Left renal pelvis (tissue), 4 donors: ENCODE measurements at places on chromosomes 6 and 20.
A peak's percentile ranks its signal among the peaks of the same experiment; 100 is the strongest.

DNA sequence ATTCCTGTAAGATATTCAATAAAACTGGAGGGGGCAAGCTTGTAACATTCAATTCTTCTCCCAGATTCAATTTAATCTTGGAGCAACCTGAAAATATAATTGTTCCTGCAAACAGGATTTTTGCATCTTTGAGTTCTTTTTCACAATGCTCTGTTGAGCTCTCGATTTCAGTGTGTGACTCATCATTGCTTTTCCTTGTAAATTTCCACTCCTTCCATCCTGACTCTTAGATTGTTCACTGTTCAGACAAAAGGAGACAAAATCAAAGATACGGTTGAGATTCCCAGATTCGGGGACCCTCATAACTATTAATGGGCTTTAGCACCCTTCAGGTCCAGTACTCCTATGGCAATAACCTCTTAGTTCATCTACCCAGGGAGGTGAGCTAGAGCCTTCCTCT lies 571.9 kb upstream of the CHD6 start:
- no peak for DNase-seq

- DNase-seq, result peak; percentile 82
Observed at GRCh38 chr6:131950767-131951575, at the start of gene CCN2. Gene CCN2 (minus strand): TSS chr6:131951372. CDS start chr6:131951172, 200 bp downstream.

- no peak for DNase-seq
Observed at GRCh38 chr20:23574977-23575376, 6.7 kb upstream of the CST9L start.

DNA sequence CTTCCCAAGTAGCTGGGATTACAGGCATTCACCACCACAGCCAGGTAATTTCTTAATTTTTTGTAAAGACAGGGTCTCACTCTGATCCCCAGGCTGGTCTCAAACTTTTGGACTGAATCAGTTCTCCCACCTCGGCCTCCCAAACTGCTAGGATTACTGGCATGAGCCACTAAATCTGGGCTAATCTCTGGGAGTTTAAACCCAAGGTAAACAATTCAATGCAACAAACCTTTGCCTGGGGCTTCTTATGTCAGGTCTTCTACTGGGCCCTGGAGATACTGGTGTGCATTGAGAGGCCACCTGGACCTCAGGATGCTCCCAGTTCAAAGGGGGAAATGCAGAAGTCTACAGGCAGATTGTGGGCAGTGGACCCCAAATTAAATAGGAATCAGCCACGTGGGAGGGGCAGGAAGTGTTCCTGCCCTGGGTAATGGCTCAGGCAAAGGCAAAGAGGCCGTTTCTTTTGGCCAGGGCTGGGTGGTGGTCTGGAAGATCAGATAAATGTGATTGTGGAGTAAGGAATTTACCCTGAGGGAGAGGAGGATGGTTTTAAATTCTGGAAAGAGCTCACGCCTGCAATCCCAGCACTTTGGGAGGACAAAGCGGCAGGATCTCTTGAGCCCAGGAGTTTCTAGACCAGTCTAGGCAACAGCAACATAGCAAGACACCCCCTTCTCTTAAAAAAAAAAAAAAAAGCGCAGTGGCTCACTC lies 1.3 kb upstream of the MYBL2 start:
- DNase-seq, result no peak

DNA sequence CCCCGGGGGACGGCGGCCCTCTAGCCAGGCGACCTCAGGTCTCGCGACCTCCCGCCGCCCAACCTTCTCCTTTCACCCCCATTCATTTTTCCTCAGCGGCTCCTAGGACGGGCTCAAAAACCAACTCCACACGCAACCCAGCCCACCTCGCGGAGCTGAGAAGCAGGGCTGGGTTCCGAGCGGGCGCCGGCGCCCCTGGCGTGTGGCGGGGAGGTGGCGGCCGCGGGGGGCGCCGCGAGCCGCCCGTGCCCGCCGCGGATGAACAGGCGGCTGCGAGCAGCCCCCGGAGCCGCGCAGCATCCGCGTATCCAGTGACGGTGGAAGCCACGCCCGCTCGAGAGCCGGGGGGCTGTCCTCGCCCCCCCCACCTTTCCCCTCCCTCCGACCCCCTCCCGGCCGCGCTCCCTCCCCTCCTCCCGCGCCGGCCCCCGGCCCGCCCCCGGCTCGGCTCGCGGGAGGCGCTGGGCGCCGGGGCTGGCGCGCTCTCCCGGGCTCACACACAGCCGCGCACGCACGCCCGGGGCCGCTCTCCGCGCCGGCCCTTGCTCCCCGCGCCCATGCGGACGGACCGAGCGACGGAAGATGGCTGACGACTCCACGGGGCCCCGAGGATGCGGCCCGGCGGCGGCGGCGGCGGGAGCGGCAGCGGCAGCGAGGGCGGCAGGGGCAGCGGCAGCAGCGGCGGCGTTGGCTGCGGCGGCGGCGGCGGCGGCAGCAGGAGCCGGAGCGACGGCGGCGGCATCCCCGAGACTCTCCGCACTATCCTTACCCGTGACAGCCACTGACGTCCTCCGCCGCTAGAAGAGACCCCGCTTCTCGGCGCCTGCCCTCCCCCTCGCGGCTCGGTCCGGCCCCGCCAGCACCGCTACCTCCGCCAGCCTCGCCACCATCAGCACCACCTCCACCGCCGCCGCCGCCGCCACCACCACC lies at the start of gene SOBP:
Gene SOBP, plus strand, starts transcription at position 482 of the 930 bp plus-strand sequence. CDS start 500 bp downstream, outside the sequence.
- no peak for DNase-seq

- no peak for DNase-seq
Observed at GRCh38 chr6:170074435-170074834, 216.4 kb downstream of the DLL1 start.

DNA sequence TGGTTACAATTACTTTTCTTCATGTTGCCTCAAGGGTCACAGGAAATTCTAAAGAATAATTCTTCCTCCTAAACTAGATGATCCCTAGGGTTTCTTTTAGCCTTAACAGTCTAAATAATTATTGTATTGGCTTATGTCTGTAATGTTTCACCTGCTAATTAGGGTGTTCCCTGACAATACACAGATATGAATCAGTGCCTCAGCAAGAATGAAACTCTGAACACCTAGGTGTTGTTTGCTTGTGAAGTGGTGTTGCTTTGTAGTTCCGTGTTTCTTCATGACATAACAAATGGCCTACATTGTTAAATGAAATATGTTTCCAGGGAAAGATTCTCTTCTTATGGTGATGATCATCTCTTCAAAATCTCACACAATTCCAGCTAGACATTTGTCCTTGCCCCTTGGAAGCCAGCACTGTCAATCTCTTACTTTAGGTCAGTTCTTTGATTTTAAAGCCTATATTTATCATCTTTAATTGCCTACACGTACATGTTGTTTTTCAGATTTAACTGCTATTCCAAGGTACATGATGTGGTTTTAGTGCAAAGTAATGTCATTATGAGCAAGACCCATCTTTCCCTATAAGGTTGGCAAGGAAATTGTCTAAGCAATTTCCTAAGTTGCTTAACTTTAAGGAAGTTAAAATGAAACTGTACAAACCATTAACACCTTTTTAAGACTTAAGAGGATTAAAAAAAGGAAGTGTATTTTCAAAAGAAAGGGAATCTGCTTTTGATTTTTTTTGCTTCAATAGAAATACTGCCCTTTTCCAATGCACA lies 111.9 kb downstream of the TBC1D7 start:
- DNase-seq, result no peak

DNA sequence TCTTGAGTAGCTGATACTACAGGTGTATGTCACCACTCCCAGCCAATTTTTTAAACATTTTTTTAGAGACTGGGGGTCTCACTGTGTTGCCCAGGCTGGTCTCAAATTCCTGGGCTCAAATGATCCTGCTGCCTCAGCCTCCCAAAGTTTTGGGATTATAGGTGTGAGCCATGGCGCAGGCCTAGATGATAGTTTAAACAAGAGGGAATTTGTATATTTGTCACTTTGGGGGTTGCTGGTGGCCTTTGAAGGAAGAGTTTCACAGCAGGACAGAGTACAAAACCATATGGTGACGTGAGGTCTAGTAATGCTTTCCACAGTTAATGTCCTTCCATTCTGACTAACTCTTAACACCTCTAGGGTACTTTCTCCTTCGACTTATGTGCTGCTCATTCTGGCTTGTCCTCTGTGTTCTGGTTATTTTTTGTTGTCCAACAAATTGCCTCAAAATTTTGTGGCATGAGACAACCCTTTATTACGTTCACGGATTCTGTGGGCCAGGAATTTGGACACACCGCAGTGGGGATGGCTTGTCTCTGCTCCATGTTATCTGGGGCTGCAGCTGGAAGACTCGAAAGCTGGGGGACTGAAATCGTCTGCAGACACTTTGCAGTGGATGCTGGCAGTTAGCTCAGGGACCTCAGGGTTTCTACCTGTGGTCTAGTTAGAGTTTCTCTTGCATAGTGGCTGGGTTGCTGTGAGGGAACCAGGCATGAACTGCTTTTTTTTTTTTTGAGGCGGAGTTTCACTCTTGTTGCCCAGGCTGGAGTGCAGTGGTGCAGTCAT lies 23.0 kb upstream of the IER3 start:
- no peak for DNase-seq

DNA sequence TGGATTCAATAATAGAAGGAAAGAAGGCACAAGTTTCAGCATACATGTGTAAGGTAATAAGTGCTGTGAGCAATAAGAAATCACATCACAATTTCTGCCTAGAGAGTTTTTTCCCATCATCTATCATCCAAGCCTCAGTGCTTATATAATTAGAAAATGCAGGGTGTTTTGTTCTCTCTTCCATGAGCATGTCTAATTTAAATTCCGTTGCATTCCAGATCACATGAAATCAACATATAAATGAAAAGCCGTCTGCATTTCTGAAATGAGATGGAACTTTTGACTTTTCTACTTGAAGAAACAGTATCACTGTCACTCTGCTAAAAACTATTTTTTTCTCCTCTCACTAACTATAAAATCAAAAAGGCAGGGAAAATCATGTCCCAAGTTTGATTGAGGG lies 74.5 kb upstream of the CD2AP start:
- DNase-seq, result no peak

- no peak for DNase-seq
Observed at GRCh38 chr6:166726201-166726600, 99.2 kb upstream of the RPS6KA2 start.

- no peak for DNase-seq
Observed at GRCh38 chr6:24945054-24945453, 9.3 kb upstream of the RIPOR2 start.

- no peak for DNase-seq
Observed at GRCh38 chr20:37980383-37980782, 52.9 kb downstream of the TTI1 start.

- DNase-seq, result no peak
Observed at GRCh38 chr6:90249458-90249857, 47.2 kb downstream of the BACH2 start.

- no peak for DNase-seq
Observed at GRCh38 chr6:139879823-139880356, 505.4 kb upstream of the CITED2 start.

DNA sequence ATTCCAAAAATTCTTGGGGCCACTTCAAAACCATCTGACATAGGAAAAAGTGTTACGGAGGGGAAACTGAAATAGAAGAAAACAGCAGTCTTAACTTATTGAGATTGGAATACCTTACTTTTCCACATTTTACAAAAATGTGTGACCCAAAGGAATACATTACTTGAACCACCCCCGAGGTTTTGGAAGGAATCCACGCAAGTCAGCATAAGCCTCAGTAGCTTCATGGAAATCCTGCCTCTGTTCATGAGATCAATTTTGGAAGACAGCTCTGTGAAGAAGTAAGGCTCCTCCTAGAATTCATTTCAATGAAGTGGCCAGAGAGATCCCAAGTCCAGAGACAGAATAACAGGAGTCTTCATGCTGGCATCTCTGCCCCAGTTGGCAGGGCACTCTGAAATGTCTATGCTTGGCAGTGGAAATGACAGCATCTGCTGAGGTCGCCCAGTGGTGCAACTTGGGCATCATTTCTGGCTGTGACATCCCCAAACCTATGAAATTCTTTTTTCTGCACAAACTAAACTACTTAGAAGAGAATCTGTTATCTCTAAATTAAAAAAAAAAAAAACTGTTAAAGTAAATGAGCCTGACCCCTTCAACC lies 132.5 kb downstream of the EPM2A start:
- DNase-seq, result no peak

DNA sequence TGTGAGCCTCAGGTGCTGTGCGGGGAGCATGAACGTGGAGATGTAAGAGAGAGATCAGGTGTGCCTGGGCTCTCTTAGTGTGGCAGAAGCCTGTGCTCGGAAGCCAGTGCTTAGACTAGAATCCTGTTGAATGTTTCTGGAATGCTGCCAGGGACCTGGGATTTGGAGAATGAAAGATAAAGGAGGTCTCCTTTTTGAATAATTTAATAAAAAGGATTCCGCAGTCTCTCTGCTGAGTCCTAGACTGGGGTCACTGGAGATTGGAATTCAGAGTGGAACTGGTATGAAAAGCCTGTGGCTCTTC lies 18.8 kb upstream of the EFCAB8 start:
- no peak for DNase-seq

- peak; percentile 59 for DNase-seq
Observed at GRCh38 chr6:22071270-22072041, 225.4 kb downstream of the PRL start.

DNA sequence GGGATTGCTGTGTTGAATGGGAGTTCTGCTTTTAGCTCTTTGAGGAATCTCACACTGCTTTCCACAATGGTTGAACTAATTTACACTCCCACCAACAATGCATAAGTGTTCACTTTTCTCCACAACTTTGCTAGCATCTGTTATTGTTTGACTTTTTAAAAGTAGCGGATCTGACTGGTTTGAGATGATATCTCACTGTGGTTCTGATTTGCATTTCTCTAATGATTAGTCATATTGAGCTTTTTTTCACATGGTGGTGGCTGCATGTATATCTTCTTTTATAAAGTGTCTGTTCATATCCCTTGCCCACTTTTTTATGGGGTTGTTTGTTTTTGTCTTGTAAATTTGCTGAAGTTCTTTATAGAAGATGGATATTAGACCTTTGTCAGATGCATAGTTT lies 588.3 kb upstream of the ADGRB3 start:
- no peak for DNase-seq

- no peak for DNase-seq
Observed at GRCh38 chr20:44552950-44553908, 29.1 kb upstream of the PKIG start.

GRCh38 chr6:3526962-3527650 lies 70.3 kb upstream of the SLC22A23 start:
- DNase-seq, result no peak

- DNase-seq, result no peak
Observed at GRCh38 chr6:53070806-53071205, 5.6 kb downstream of the FBXO9 start.

- DNase-seq, result no peak
Observed at GRCh38 chr20:23122796-23123655, 36.9 kb upstream of the CD93 start.

- no peak for DNase-seq
Observed at GRCh38 chr6:134346932-134347545, 29.1 kb upstream of the SGK1 start.
